Stromal cell of bone marrow (primary cell): ENCODE measurements at places on chromosomes 4 and X.

- no peak for DNase-seq
Measured at GRCh38 chr4:96108146-96108545, 268.3 kb downstream of the PDHA2 start.

GRCh38 chr4:167897116-167897515, 195.2 kb upstream of the ANXA10 start:
- DNase-seq: no peak

DNA sequence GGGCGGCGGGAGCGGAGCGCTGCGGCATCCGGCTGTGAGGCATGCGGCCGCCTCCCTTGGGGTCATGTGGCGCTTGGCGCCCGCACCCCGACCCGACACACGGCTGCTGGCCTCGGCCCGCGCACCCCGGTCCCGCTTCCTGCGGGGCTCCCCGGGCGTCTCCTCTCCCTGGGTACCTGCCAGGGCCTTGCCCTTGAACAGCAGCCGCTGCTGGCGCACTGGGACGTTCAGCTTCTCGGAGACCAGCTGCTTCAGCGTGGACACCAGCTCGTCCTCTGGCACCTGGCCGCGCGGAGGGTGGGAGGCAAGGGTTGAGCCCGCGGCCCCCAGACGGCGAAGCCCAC, 391 bp downstream of the UBL4A start:
- DNase-seq: no peak

DNA sequence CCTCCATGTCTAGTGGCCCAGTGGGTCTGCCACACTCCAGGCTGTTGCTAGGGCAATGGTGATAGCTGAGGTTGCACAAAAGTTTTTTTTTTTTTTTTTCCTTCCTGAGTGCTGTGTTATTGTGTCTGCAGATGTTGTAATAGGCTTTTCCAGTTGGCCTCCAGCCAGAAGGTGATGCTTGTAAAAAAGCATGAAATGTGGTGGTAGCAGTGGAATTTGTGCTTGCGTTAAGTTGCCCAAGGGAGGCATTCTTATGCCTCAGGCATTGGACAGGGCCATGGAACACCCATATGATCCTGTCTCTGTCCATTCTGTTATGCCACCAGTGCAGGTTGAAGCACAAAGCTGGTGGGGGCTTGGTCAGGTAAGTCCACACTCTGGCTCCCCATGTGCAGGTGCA, 660.5 kb upstream of the SPANXN1 start:
- no peak for DNase-seq

- DNase-seq: no peak
Measured at GRCh38 chrX:88883200-88883599, 136.2 kb downstream of the CPXCR1 start.

GRCh38 chr4:139007640-139008039, 7.9 kb upstream of the NOCT start:
- no peak for DNase-seq

GRCh38 chr4:103719830-103720207, at the start of gene TACR3:
Gene TACR3, minus strand, starts transcription at chr4:103719985. Its CDS starts 310 bp downstream, at chr4:103719675.
- no peak for DNase-seq

- DNase-seq: no peak
Measured at GRCh38 chr4:168388890-168389289, 70.3 kb upstream of the DDX60 start.

DNA sequence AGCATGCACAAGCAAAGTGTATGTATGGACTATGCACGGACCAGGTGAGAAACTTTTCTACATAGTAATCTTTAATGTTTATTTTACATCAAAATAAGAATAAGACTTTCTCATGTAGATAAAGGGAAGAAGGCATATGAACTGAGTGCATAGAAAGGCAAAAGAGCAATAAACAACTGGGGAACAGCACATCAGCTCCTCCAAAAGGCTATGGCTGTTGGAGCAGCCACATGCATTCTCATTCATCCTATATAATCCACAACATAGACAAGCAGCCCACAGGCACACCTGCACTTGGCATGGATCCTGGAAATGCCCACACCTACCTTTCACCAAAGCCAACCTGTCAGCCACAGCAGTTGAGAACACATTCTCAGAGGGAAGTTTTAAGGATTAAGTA, 586.9 kb upstream of the INTU start:
- no peak for DNase-seq

GRCh38 chr4:1293531-1293941, 3.8 kb downstream of the MAEA start:
- no peak for DNase-seq

DNA sequence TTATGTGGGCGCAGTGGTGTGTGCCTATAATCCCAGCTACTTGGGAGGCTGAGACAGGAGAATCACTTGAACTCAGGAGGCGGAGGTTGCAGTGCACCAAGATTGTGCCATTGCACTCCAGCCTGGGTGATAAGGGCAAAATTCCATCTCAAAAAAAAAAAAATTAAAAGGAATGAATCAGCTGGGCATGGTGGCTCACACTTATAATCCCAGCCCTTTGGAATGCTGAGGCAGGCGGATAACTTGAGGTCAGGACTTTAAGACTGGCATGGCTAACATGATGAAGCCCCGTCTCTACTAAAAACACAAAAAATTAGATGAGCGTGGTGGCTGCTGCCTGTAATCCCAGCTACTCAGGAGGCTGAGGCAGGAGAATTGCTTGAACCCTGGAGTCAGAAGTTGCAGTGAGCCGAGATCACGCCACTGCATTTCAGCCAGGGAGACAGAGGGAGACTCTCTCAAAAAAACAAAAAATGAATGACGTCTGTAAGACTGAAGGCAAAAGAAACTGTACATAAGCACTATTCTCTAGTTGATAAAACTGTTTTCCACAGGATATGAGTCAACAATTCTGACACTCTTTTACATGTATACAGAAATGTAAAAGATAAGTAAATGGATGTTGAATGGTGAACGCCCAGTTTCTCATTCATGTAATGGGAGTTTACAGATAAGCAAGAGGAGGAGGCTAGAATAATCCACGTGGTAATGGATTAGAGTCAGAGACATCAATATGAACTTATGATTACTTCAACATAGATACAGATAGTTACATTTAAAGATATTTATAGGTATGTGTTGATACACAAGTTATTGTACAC, 22.2 kb downstream of the CENPC start:
- DNase-seq: no peak

GRCh38 chrX:49204017-49204416, 4.0 kb upstream of the SYP start:
- no peak for DNase-seq

- no peak for DNase-seq
Measured at GRCh38 chr4:111984169-111984819, 161.0 kb upstream of the FAM241A start.

- DNase-seq: no peak
Measured at GRCh38 chr4:5220028-5220427, 168.7 kb downstream of the STK32B start.

- DNase-seq: no peak
Measured at GRCh38 chr4:184397516-184398163, 76.7 kb downstream of the IRF2 start.

GRCh38 chr4:177505171-177505615, 63.0 kb upstream of the AGA start:
- no peak for DNase-seq

GRCh38 chrX:115892787-115893671, 277.5 kb upstream of the AGTR2 start:
- DNase-seq: peak; percentile 25

GRCh38 chr4:185513489-185514181, 21.7 kb downstream of the PDLIM3 start:
- DNase-seq: no peak

GRCh38 chrX:109281483-109282275, 200.2 kb downstream of the GUCY2F start:
- no peak for DNase-seq

DNA sequence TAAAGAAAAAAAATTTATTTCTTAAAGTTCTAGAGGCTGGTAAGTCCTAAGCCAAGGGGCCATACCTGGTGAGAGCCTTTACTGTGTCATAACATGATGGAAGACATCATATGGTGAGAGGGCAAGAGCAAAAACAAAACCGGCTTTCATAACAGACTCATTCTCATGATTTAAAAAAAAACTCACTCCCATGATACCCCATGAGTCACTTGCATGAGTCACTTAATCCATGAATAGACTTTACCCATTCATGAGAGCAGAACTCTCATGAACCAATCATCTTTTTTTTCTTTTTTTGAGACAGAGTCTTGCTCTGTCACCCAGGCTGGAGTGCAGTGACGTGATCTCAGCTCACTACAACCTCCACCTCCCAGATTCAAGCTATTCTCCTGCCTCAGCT, 369.7 kb upstream of the DIAPH2 start:
- DNase-seq: peak; percentile 51

- no peak for DNase-seq
Measured at GRCh38 chr4:94944726-94945125, 187.0 kb downstream of the BMPR1B start.

DNA sequence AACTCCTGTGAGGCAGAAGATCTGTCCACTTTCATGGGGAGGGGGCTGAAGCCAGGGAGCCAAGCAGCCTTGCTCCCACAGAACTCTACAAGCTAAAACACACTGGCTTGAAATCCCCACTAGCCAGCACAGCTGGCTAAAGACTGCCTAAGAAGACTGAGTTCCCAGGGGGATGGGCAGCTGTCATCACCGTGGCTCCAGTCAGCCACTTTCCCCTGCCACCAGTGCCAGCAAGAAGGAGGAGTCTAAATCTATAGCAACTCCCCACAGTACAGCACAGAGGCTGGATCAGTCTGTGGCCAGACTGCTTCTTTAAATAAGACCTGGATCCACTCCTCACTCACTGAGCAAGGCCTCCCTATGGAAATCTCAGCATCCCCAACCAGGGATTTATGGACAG, 308.6 kb downstream of the FAM47B start:
- no peak for DNase-seq

DNA sequence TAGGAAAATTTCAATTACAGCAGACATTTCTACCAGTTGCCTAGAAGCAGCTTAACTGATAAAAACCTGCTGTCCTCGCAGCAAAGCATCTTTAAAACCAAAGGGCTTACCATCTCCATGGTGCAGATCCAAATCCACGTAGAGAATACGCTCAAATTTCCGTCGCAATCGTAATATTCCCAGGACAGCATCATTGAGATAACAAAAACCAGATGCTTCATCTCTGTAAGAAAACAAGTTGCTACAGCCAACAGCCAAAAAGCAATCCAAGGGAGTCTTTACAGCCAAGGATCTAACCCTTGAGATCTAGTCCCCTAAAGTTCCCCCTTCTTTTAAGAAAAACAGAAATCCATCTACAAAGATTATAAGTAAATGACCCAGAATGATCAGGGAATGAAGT, 77.6 kb downstream of the HDAC8 start:
- DNase-seq: peak; percentile 7

- DNase-seq: no peak
Measured at GRCh38 chrX:151176231-151176750, at the start of gene GPR50. Gene GPR50, plus strand, starts transcription at chrX:151176584. Its CDS starts 138 bp downstream, at chrX:151176722.

DNA sequence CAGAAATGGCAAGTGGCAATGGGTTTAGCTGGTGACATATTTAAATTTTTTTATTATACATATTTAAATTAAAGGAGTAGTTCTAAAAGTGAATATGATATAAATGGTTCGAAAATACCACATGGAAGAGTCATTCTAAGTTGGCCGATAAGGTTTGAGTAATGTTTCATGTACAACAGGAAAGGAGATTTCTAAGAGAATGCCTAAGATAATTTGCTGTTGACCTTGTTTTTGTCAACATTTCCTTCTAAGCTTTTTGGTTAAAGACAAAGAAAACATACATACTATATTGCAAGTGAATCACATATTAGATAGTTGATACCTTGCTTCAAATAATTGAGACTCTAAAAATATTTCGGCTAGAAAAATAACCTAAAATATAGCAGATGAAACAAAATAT, 526.6 kb upstream of the SLIT2 start:
- DNase-seq: no peak

- no peak for DNase-seq
Measured at GRCh38 chr4:117654079-117654478, 380.2 kb upstream of the NDST3 start.

DNA sequence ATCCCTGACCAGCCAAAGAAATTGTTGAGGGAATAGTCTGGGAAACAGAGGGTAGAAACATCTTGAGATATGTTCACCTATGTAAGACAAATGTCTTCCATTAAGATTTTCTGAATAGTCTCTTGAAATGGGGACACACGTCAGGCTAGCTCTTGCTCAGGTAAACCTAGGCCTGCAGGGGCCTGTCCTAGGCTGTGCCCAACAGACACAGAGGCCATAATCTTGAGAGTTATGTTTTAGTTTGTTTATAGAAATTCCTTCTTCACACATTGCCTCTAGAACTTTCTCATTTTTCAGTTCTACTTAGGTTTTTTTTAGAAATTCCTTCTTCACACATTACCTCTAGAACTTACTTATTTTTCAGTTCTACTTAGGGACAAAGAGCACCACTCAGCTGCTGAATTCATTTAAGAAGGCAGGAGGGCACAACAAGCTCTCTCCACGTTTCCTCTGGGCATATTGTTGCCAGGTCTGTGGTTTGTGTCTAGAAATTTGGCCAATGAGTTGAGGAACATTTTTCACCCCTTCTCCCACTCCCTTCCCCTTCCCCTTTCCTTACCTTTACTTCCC, 94.9 kb downstream of the ARHGAP24 start:
- DNase-seq: no peak

- no peak for DNase-seq
Measured at GRCh38 chrX:24643116-24643515, 4.0 kb downstream of the PCYT1B start.

DNA sequence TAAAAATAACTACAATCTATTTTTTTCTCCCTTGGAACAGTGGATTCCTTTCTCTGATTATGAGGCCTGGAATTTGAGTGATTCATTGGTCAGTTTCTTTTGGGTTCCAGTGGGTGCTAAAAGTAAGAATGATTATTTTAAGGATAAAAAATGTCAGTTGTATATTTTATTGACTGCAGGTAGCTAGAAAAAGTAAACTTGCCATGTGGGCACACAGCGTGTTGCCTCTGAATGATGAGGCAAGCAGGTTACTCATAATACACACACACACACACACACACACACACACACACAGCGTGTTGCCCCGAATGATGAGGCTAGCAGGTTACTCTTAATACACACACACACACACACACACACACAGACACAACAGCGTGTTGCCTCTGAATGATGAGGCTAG, 13.8 kb downstream of the GALNT7 start:
- DNase-seq: peak; percentile 59
